ENCODE measurements at places on chromosomes 5 and 9.

DNA sequence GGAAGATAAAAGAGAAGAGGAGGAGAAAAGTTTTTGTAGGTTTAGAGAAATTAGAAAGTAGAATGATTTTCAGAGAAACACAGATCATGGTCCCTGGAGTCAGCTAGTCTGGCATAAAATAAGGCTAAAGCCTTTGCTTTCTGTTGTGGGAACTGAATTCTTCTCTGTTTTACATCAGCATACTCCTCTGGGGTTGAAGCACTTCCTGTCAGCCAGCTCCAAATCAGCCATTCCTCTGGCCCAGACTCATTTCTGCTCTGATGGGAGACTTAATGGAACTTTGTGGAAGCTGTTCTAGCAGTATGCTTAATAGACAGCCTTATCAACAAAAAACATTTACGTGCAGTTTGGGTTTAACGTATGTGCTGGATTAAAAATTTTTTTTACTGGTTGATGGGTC lies 143.2 kb downstream of the HMHB1 start:
- no peak for DNase-seq

DNA sequence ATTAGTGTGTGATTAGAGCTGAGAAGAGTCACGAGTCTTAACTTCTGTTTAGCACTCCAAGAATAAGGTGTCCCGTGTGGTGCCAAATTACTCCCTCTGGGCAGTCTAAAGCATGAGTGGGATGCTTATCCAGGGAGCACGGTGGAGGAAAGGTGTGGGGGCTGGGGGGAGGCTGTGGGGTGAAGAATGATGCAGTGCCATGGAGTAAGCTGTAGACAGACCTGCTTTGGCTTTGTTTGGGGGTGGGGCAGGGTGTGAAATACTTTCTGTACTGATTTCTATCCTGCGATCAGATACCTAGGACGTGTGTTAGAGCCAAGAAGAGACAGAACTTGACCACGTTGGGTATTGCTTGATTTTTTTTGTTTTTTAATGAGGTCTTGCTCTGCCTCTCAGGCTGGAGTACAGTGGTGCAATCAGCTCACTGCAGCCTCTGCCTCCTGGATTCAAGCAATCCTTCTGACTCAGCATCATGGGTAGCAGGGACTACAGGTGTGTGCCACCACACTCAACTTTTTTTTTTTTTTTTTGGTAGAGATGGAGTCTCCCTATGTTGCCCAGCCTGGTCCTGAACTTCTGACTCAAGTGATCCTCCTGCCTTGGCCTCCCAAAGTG lies 232.8 kb downstream of the MAN2A1 start:
- DNase-seq = no peak

DNA sequence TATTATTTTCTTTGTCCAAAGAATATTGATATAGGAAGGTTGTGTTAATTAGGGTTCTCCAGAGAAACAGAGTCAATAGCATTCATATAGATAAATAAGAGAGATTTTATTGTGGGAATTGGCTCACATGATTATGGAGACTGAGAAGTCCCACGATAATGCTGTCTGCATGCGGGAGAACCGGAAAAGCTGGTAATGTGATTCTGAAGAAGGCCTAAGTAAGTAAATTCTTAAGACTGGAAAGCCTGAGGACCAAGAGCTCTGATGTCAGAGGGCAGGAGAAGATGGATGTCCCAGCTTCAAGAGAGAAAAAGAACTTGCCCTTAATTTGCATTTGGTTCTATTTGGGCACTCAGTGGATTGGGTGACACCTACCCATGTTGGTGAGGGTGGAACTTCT lies 307.4 kb upstream of the C9orf72 start:
- DNase-seq = no peak

DNA sequence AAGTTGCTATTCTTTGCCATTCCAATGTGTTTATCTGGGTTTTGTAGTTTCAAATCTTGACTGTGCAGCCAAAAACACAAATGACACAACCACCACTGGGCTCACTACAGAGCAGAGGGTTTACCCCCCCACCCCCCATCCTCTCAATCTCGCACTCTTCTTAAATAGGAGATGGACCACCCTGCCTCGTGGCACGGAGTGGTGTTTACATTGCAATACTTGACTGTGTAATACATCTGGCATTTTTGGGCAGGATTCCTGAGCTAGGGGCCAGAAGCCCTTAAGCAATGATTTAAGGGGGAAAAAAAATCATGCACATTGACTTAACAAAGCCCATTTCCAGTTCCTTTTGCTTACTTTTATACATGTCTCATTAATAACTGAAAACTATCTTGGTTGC lies 19.0 kb downstream of the PTCH1 start:
- no peak for DNase-seq

DNA sequence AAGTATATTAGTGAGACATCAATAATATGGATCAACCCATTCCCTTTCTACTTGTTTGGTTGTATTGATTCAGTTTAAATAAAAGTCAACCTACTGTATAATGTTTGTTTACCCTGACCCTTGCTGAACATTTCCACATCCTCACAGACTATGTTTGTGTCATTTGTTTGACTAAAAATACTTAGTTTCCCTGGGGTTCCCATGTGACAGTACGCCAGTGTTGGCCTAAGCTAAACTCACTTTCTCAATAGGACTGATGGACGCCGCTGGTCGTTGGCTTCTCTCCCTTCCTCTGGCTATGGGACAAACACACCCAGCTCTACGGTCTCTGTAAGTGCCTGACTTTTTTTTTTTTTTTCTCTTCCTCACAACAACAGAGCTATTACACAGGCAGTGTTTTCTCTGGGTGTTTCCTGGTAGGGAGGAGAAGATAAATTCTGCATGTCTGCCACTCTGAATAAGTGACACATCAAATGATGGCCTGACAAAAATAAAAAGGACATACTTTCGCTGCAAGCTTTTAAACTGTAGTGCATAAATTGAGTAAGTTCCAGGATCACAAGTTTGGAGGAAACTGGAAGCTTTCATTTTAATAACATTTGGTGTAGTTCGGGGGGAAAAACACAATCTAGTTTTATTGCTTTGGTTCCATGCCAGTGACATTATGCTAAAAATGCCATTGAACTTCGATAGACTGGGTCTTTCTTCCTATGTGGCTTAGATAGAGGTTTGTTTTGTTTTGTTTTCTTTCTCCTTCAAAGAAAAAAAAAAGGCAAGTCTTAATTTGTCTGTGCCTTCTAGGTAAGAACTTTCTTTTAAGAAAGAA lies 101.0 kb downstream of the CD180 start:
- DNase-seq = peak; percentile 34

DNA sequence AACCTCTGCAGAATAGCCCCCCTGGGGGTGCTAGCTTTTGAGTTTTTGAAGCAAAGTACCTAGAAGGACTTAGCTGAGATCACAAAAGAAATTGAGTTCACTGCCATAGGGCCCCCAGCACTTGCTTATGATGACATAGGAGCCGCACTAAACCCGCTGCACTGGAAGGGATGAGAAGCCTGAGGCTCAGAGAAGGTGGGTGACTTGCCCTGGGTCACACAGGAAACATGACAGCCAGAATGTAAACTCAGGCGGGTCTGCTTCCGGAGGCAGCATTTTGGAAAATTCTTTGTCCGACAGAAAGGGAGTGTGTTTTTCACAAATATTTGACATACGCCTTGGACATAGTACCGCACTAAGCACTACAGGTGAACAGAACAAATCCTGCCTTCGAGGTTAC lies 8.4 kb upstream of the TOR1B start:
- no peak for DNase-seq

DNA sequence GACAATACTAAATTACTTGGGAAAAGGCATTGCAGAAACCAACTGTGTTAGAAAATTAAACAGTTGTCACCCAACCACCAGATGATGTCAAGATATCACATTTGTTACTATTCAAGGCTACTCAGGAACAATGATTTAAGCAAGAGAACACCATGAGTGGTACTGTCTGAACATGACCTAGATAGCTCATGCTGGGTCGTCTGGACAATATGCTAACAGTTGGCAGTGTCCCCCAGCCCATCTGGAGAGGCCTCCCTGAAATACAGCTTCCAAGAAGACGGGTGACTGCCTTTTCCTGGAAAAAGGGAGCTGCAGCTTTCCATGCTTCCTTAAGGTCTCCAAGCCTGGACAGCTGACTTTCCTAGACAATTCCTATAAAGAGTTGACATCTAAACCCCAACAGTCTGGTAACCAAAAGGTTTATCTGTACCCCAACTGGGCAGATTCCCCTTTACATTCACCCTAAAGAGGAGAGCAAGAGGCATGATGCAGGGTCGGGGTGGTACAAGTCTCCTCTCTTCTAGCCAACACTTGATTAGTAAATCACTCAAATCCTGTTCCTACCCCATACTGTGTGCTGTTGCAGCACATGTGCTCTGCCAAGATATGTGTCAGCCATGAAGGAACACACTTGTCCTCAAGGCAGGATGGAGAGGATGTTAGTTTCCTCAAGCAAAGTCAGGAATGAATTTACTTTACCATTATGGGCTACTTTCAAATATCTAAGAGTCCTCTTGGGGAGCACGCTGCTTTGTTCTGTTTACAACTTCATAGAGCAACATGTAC lies 433.0 kb downstream of the PDE4D start:
- DNase-seq = no peak

GRCh38 chr5:74640954-74641734 lies 616 bp upstream of the ENC1 start:
- DNase-seq = peak; percentile 78

DNA sequence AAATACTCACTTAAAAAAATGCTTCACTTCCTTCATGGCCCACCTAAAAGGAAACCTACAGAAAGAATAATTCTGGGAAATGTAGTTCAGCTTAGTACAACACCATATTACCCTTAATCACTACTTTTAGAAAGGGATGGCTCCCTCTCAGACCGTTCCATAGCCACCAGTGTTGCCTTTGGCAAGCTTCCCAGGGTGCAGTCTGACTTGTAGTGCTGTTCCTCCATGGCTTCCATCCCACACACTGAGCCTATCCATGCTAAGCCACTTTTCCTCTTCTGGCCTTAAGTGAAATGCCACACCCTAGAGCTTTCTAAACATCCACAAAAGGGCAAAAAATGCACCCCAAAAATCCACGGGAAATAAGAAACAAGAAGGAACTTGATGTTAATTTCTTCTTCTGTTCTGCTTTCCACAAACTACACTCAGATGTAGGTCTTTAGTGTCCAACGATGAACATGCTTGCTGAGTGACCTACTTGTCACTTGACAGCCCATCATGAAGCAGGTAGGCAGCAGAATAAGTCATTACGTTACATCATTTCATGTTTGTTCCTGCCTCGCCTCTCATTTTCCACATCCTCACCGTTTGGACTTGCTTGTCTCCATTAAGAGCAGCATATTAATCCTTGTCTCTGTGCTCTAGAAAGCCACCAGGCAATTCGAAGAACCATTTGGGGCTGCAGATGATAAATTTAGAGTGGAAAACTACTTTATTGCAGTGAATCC lies 391.1 kb upstream of the GRAMD2B start:
- DNase-seq = no peak

DNA sequence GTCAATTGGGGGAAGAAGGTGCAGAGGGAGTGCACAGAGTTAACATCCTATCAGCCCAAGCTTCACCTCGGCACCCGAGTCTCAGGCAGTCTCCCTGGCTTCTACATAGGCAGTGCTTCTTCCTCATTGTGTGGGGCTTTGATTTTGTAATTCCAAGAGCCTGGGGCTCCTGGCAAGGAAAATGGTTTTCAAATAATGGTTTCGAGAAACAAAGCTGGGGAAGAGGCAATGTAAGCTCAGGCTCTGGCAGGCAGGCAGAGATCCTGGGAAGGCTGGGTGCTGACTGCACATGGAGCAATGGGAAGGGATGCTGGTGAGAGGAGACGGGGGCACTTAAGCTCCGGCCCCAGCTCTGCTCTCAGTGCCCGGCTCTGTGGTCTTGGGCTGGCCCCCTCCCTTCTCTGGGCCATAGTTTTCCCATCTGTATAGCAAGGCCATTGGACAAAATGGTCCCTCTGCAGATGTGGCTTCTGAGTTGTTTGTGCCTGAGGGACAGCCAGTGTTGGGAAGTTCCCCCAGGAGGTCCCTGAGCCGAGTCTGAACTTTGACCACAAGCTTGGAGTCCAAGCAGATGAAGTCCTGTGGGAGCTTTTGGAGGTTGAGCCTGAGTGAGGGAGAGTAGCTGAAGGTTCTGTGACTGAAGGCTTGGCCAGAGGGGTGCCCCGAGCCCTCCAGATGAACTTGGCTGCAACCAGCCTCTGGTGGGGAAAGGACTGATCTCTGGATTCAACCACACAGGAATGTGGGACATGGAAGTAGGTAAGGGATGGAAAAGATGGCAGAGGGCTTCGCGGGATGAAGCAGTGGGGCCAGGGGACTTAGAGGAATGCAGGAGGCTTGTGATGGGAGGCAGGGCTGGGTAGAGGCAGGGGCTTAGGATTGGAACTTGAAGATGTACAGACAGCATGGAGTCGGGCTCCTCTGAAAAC lies 28.5 kb upstream of the IL17B start:
- DNase-seq = no peak

GRCh38 chr5:129899454-129899853 lies 4.8 kb upstream of the CHSY3 start:
- no peak for DNase-seq

DNA sequence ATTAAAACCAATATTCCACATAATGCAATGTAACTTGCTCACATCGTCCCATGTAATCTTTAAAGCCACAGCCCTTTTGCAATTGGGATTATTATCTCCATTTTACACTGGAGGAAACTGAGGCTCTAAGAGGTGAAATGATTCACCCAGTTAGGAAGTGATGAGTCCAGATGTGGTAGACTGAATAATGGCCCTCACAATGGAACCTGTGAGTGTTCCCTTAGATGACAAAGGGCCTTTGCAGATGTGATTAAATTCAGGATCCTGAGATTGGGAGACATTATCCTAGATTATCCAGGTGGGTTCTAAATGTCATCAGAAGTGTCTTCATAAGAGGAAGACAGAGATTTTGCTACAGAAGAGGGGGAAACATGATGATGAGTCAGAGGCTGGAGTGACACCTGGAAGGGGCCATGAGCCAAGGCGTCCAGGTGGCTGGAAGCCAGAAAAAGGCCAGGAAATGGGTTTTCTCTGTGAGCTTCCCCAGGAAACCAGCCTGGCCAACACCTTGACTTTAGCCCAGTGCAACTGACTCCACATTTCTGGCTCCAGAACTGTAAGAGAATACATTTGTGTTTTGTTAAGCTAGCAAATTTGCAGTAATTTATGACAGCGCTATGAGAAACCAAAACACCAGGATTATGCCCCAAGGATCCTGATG lies 139.1 kb downstream of the KCNIP1 start:
- no peak for DNase-seq

DNA sequence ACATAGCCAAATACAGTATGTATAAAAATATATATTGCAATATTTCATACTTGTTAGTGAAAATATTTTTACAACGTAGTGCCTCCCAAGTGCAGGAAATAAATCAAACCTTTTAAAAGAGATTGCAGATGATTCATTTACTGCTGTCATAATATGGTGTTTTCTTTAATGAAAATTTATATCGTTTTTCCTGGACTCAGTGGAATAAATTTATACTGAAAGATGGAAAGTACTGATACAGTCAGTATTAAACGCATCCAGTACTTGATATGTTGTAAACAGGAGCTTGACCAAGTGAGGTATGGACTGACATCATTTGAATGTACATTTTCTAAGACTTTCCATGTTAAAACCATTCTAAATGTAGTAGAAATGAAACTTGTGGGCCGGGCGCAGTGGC lies 143.4 kb upstream of the ZNF608 start:
- no peak for DNase-seq

- no peak for DNase-seq
Observed at GRCh38 chr9:69816735-69817134, 3.9 kb upstream of the CFAP95 start.
